ENCODE measurements at places on chromosomes 7 and 10.

GRCh38 chr10:128047351-128047750, 78.9 kb downstream of the MKI67 start:
- DNase-seq: no peak

DNA sequence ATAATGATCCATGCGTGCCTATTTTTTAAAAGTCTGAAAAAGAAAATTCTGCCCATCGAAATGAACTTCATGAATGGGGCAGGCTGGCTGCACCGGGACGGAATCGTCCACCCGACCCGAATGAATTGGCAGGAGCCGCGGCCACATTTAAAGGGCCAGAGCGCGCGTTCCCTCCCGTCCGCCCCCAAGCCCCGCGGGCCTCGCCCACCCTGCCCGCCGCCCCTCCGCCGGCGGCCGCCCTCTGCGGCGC, 319 bp upstream of the GATA3 start:
- no peak for DNase-seq

- DNase-seq: no peak
These were observed 47.9 kb upstream of the MYL10 start for GRCh38 chr7:101676956-101677355.

GRCh38 chr10:92387289-92387940, 96.4 kb downstream of the MARCHF5 start:
- DNase-seq: peak; percentile 49
